ENCODE measurements at places on chromosomes 2 and 18. TPM values are rescaled to one million over a fixed set of nuclear protein-coding genes. Genes with fewer than 3 reads are reported as not detected.

NAT8 gene
- total RNA-seq = not detected

LYG2 gene
- not detected for total RNA-seq

RPRM gene
- not detected for total RNA-seq

TMEFF2 gene
- 0.29 TPM for total RNA-seq

EMILIN2 gene
- total RNA-seq = 8.7 TPM

UGGT1 gene
- total RNA-seq = 23.1 TPM

CROCC2 gene
- not detected for total RNA-seq

MTCL1 gene
- total RNA-seq = 65.5 TPM

SERPINB10 gene
- 0.22 TPM for total RNA-seq

GALR1 gene
- not detected for total RNA-seq

GALNT13 gene
- total RNA-seq = 12.6 TPM

UGT1A10 gene
- total RNA-seq = 0.26 TPM

SLC14A1 gene
- not detected for total RNA-seq

TLX2 gene
- total RNA-seq = 0.30 TPM

LYPD1 gene
- 18.2 TPM for total RNA-seq

Data from A549 treated with DMSO at 1 μM for 4 hours (cell line).